Aortic smooth muscle cell (primary cell): ENCODE measurements at places on chromosomes 3 and 15. TPM values are rescaled to one million over a fixed set of nuclear protein-coding genes. Genes with fewer than 3 reads are reported as not detected.

Gene GOLGA8F
- not detected in 2 replicates for total RNA-seq

Gene POLQ
- 5.3 and 7.0 TPM in 2 replicates for total RNA-seq

Gene DAZL
- total RNA-seq, result not detected in 2 replicates

Gene GPR171
- not detected in 2 replicates for total RNA-seq

Gene LRTM1
- total RNA-seq, result not detected in 2 replicates

Gene SEMA6D
- 7.1 and 8.1 TPM in 2 replicates for total RNA-seq

Gene NANOGP8
- total RNA-seq, result not detected in 2 replicates

Gene EFCC1
- total RNA-seq, result under 0.01 TPM in 1 of 2 replicates, not detected in the other

Gene GOLGA8T
- total RNA-seq, result 0.06 and 0.26 TPM in 2 replicates

Gene AADACL2
- not detected in 2 replicates for total RNA-seq

Gene SHC4
- total RNA-seq, result 1.1 and 1.7 TPM in 2 replicates

Gene CD200
- total RNA-seq, result 4.0 and 6.1 TPM in 2 replicates

Gene WNT5A
- total RNA-seq, result 39.0 and 85.9 TPM in 2 replicates

Gene CCDC13
- total RNA-seq, result 0.50 and 1.1 TPM in 2 replicates

Gene TRIM42
- not detected in 2 replicates for total RNA-seq

Gene CD96
- under 0.01 TPM in 2 replicates for total RNA-seq

Gene RPS17
- total RNA-seq, result 2,003 and 2,051 TPM in 2 replicates

Gene COL8A1
- total RNA-seq, result 7.2 and 34.6 TPM in 2 replicates

Gene KBTBD13
- total RNA-seq, result not detected in 2 replicates

Gene SLC9C1
- total RNA-seq, result 0.13 and 0.44 TPM in 2 replicates

Gene EFCAB12
- not detected in 2 replicates for total RNA-seq

Gene DNASE1L3
- total RNA-seq, result not detected in 2 replicates

Gene LDHAL6B
- total RNA-seq, result not detected in 2 replicates

Gene CCDC33
- 0.06 TPM in 1 of 2 replicates, not detected in the other for total RNA-seq

Gene C2CD4A
- total RNA-seq, result 0.06 and 0.26 TPM in 2 replicates
